H7 (cell line): ENCODE measurements at places on chromosomes 12 and 14. TPM values are rescaled to one million over a fixed set of nuclear protein-coding genes. Genes with fewer than 3 reads are reported as not detected.
A peak's percentile ranks its signal among the peaks of the same experiment; 100 is the strongest.

DNA sequence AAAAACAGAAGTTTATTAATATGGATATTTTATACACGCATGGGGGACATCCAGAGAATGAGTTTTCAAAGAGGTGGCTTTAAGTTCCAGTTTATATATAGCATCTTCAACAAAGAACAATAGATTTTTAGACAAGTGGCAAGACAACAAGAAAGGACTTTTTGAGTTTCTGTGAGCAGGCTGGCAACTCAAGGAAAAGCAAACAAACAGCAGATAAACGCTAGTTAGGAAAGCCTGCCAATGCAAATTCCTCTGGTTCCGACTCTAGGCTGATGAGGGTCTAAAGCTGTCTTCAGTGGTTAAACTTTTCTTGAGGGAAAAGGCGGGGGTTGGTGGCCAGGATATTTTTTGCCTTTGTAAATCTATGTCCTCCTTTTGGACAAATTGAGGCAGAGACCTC lies 78.4 kb upstream of the EEA1 start:
- DNase-seq, result no peak

DNA sequence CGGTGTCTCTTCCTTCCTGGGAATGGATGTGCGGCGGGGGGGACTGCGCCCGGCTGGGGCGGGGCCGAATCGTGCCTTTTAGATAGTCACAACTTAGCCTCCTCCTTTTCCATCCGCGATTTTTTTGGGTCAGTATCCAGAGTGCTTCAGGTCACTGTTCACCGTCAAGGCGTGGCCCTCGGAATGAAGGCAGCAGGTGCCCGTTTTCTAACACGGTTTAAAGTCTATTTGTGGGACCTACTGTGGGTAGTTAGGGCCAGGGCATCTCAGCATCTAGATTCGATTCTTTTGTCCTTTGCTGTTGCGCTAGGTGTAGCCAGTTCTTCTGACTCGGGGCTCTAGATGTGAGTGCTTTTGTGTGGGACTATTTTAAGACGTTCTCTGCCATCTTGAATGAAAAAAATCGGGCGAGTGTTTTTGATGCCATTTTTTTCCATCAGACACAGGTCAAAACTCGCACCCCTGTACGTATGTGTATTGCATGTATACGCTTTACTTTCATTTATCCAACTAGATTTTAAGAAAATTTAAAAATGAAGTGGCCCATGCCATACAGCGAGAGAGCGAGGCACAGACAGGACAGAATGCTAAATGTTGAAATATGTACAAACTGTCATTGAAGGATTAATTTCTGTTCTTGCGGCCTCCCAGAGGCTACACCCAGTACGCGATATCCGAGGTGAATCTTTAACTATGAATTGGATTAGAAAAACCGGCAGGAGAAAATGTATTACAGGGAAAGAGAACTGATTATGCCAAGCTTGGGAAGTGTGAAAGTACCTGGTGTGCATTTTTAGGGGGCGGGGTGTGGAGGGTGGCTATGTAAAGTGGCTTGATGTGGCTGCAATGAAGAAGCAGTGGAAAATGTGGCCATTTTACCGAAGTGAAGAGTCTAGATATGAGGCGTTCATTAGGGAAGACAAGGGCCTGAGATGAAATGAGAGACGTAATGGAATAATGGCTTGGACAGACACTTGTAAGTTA lies 835 bp downstream of the VEZT start:
- DNase-seq, result no peak

GRCh38 chr14:44653641-44654040 lies 146.6 kb upstream of the FSCB start:
- no peak for DNase-seq

DNA sequence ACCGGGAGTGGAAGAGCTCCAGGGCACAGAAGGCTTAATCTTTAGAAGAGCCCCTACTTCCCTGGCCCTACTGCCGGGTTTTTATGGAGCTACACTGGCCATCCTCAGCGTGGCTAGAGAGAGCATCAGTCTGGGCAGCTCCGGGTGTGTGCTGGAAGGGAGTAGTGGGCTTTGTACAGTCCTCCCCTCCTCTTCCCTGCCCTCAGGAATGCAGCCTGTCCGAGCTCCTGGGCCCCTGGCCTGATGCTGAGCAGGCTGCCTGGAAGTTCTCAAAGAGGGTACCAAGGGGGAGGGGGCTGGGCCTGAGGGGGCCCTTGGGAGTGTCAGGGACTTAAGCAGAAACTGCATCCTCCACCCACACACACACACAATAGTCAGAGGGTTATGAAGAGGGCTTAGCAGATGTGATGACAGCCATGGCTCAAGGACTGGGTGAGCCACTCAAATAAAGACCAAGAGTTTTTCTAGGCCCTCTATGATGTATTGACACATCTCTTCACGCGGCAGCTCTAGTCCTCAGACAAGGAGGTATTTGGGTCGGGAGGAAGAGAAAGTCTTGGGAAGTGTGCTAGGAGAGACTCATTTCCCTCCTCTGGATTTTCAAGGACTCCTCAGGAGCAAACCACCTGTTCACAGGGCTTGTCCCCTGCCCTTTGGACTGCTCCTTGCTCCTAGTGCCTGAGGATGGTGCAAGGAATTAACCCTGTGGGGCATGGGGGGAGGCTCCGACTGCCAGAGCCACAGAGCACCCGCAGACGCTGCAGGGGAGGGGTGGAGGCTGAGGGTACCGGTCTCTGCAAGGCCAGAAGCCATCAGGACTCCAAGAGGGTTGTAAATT lies 16.5 kb upstream of the FIGNL2 start:
- peak; percentile 73 for DNase-seq

DNA sequence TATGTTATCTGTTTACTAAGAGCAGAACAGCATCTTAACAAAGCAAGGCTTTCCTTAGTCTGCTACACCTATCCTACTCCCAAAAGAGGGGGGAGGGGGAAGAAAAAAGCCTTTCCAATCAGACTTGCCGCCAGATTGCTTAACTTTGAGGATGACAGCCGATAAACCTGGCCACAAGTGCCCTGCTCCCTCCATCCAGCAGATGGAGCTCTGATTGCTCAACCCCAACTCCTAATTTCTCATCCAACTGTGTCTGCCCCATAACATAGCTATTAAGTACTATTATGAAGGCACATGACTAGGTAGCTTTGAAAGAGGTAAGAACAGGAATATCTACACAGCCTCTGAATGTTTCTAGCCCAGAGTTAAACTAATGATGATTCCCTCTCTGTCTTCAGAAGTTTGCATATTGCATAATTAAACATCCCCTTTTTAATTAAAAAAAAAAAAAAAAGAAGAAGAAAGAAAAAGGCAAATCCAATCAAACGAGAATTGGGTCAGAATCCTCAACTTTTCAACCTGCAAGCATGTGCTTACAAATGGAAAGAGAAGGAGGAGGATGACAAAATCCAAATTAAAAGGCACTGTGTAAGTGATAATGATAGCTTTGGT lies 247.4 kb downstream of the GALC start:
- peak; percentile 73 for DNase-seq

GRCh38 chr14:100900837-100901390 lies 2.6 kb downstream of the RTL1 start:
- DNase-seq, result peak; percentile 81

DNA sequence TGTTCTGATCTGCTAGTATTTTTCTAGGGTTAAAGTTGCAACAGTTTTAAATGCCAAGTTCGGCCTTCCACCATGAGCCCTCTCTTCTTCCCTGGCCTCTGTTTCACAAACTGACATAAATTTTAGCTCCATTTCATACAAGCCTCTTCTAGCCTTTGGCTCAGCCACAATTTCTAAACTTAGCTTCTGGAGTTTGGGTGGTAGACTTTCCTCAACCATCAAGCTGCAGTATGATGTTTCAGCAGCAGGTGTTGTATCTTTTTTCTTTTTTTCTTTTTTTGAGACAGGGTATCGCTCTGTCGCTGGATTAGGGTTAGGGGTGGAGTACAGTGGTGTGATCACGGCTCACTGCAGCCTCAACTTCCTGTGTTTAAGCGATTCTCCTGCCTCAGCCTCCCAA lies 29.4 kb downstream of the SETD3 start:
- no peak for DNase-seq

DNA sequence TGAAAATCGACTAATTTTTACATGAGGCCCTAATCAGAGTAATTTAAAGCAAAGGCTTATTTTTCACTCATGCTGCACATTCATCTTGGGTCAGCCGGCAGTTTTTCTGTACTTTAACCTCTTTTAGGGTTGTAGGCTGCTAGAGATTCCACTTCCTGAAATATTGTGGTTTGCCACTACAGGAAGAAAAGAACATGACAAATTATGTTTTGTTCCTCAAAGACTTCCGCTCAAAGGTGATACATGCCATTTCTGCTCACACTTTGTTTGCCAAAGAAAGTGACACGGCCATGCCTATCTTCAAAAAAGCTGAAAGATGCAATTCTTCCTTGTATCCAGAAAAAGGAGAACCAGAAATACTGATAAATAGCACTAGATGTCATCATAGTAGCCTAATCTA lies 183.4 kb upstream of the PPFIA2 start:
- no peak for DNase-seq

GRCh38 chr12:108850854-108851573 lies 6.4 kb downstream of the SSH1 start:
- DNase-seq, result no peak

DNA sequence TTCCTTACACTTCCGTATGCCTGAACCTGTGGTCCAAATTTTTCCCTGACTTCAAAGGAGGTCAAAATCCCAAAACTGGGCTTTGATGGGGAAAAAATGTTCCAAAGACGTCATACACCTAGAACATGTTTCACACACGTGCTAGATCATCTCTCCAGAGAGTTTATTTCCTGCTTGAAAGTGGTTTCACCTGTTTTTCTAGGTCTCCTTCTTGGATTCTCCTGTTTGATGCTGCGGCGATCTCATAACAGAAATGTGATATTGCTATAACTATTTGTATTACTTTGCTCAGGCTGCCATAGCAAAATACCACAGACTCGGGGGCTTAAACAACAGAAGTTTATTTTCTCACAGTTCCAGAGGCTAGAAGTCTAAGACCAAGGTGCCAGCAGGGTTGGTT lies 19.7 kb upstream of the TMCC3 start:
- no peak for DNase-seq

DNA sequence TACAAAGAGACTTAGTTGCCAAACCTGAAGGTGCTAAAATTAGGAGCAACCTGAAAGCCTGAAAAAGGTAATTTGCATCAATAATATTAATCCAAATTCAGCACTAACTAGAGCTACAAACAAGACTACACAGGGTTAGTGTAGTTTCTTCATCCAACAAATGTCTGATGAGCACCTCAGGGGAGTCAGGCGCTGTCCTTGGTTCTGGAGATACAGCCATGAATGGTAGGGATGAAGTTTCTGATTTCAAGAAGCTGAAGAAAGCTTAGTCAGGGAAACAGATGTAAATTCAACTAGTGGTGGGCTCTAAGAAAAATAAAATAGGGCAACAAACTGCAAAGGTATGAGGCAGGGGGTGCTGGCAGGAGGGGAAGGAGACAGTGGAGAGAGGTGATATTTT lies 266.3 kb downstream of the GLT1D1 start:
- peak; percentile 43 for DNase-seq

GRCh38 chr12:94133964-94134795 lies 14.2 kb upstream of the PLXNC1 start:
- DNase-seq, result peak; percentile 55

DNA sequence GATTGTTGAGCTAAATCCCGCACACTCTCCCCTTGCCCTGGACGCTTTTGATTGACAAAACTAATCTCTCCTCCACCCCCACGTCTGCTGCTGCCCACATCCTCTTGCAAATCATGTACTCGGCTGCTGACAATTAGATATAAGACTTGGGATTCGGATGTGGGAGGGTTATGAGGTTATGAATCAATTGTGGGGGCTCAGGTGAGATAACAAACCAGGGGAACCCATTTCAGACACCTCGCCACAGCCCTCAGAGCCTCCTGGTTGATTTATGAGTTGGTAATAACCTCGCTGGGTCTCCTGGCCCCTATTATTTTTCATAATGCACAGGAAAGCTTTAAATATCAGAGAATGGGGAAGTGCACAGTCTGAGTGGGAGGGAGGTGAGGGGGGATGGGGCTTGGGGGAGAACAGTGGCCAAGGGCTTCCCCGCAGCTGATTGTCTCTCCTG lies 449.9 kb downstream of the DPF3 start:
- DNase-seq, result no peak

DNA sequence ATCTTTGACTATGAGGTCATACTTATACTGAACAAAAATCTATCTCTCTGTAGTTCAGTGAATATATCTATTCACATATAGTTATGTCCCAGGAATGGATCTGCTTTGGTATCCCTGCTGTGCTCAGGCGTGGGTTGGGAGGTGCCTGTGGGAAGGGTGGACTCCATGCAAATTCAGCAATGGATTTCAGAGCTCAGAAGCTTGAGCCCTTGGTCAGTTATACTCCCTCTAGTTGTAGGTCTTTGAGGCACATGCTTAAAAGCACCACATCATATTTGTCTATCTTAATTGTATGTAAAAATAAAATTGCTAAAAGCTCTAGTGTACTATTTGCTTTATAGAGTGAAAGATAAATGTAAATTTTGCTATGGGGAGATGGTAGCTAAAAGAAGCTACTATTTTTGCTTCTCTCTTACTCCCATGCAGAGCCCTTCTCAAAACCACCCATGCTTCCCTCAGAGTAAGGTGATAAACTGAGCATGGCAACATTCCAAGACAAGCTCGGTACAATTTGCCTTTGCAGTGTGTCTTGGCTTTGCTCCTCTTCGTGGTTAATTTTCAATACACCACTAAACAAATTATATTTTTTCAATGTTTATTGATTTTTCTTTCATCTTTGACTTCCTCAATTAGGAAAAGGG lies 54.9 kb downstream of the SLC16A7 start:
- DNase-seq, result no peak

- DNase-seq, result peak; percentile 93
Observed at GRCh38 chr12:106138633-106139421, at the start of gene NUAK1. Gene NUAK1, minus strand, starts transcription at chr12:106138954. Its CDS starts 301 bp downstream, at chr12:106138653.

GRCh38 chr14:102644523-102644922 lies 52.1 kb downstream of the RCOR1 start:
- no peak for DNase-seq

DNA sequence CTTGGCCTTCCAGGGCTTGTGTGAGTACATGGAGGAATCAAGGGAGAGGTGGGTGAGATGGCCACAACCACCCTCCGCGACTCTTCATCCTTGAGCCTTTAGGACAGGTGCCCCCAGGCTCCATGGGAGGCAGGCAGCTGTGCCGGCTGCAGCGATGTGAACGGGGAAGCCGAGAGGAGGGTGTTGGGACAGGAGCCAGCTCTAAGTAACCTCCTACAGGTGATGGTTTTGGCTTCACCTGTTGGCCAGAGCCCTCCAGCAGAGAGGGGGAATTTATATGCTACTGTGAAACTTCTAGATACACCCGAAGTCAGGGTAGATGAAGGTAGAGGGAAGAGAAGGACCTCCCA lies 132.2 kb upstream of the HIF1A start:
- DNase-seq, result no peak

DNA sequence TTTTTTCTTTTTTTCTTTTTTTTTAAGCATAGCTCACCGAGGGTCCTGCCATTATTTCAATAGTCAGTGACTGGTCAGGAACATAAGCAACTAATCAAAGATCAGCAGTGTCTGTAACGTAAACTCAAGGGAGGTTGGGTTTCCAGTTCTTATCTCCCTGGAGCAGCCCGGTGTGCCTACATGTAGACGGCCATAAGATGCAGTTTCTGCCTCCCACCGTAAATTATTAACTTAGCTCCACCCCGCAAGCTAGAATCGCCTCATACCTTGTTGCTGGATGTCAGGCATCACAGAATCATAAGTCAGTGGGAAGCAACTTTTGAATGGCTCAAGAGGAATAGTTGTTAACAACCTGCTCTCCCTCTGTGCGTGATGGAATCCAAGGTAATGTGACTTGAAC lies at the start of gene MYO1H:
TSS of gene MYO1H (plus strand) at position 312 of the 400 bp plus-strand sequence. CDS start at position 373, 61 bp downstream.
- DNase-seq, result no peak

- no peak for DNase-seq
Observed at GRCh38 chr14:96001866-96002497, 37.2 kb upstream of the C14orf132 start.

The CD27 gene
- total RNA-seq, result not detected in 2 replicates

The NEDD8 gene
- 195 and 203 TPM in 2 replicates for total RNA-seq

The NKX2-8 gene
- not detected in 2 replicates for total RNA-seq

The MAP3K9 gene
- 12.6 TPM in 2 replicates for total RNA-seq

The CLEC2A gene
- total RNA-seq, result not detected in 2 replicates

The HOXC12 gene
- not detected in 2 replicates for total RNA-seq
